ENCODE measurements at places on chromosomes 5 and 9.
A peak's percentile ranks its signal among the peaks of the same experiment; 100 is the strongest.

DNA sequence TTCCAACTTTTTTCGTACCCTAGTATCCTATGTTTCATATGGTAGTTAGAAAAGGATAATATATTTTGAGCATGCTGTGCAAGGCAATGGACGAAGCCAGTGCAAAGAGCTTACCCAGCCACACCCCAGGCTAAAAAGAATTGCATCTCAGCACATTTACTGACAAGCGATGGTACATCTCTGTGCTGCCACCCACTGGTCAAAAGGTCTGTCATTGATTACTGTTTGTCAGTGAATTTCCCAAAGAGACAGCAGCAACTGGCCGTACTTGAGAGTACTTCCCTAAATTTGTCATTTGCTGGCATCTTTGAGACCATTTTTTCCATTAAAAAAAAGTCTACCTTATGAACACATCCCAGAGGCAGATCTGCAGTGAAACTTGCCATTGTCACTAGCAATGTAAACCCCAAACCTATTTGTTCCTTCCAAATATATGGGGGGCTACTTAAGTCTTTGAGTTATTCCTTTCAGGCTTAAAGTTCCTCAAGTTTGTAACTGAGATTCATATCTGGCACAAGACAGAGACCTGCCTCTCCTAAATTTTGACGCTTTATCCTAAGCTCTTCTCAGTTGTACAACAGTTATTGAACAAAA, 184.3 kb downstream of the CTNND2 start:
- DNase-seq = peak; percentile 65

DNA sequence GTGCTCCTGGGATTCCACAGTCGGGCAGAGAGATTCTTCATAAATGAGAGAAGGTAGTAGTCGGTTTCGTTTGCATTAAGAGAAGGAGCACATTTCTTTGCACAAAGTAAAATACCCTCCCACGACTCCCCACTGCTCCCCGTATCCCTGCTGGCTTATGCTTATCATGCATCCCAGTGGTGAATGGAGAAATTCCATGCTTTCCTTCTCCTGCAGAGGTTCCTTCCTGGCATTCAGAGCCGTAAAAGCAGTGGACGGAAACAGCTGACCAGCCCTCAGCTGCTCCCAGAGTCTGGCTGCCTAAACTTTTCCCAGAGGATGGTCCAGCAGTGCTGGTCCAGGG, 93.1 kb downstream of the C9orf152 start:
- no peak for DNase-seq

DNA sequence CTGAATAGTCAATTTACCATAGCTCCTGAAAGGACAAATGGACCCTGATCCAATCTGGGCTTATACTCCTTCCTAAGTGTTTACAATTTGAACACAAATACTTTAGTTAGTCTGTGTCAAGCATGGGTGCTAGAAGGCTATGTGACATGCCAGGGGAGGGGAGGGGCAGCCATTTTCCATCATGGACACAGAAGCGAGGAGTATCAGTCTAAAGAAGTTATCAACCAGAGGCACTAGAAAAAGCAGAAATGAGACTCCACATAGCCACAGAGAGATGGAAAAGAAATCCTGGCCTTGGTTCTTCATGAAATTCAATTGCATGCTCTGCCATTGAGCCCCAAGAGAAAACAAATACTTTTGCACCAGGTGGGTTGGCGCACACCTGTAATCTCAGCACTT, 61.8 kb downstream of the NR6A1 start:
- no peak for DNase-seq

GRCh38 chr5:160378330-160378729, 7.9 kb upstream of the C1QTNF2 start:
- DNase-seq = no peak

DNA sequence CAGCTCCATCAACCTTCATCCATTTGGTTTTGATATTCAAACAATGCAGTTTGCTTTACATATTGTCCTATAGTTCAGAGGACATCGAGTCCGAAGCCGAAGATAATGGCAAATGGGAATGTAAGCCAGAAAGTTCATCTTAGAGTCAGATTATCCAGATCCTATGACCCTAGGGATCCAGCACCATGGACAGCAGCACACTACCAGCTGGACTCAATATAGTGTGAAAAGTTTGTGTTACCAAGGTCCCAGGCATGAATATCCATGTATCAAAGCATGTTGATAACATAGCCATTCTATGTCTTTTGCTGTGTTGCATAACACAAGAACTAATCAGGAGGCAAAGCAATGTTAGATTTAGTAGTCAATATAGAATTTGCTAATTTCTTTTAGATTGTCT, 46.3 kb downstream of the FSTL4 start:
- peak; percentile 31 for DNase-seq

DNA sequence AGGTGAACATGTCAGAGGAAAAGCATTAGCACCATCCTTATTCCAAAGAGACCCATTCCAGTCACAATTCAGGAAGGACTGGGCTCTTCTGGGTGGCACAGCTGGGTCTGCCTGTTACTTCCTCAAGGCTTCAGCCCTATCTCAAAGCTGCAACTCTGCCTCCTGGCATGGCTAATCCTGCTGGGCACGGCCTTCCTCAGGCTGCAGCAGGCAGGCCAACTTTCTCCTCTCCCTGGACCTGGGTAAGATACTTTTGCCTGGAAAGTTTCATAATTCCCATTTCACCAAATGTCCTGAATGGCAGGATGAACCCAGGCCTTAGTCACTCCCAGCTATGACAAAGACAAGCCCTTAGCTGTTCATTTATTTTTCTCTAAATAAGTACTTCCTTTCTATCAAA, 50.1 kb downstream of the MACROH2A1 start:
- DNase-seq = no peak

DNA sequence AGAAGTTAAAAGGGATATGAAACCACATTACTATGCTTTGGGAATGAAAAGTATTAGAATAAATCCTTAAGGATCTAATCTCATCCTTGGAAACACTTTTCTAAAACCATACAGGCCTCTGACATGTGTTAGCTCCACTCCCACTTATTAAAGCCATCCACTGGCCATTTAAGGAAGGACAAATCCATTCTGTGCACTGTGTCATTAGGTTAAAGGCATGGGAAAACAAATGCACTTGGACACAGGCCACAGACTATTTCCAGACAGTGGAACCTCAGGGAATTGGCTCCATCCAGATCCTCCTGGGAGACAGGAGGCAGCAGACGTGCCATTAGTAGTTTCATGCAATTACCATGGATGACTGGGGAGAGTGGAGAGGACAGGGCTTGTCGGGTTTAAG, 454.9 kb downstream of the ENC1 start:
- DNase-seq = no peak

DNA sequence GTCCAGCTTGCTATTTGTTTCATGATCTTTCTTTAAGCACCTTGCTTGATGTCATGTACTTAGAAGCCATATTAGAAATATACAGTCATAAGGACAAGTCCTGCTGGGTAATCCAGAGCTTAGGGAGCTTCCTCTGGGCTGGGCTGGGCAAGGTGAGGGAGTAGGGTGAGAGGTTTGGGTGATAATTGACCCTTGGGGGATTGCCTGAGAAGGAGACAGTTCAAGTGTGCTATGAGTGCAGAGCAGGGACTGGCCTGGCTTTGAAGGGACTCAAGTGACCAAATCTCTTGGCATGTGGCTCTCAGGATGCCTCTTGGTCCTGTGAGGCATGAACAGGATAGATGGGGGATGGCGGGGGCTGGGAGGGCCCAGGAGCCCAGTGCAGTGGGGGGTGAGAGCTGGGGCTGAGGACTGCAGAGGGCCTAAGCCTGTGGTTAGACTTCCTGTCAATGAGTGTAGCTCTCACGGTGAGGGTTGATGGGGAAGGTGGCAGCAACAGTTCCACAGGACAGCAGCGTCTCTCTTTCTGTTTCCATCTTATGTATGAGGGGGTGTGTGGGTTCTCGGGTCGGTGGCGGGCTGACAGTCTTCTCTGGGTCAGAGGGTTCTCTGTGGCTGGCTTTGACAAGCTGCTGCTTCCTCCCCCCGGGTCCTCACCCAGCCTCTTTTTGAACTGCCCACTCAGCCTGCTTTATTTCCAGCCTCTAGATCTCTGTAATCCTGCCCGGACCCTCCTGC, 53.5 kb downstream of the RGS3 start:
- DNase-seq = peak; percentile 46

DNA sequence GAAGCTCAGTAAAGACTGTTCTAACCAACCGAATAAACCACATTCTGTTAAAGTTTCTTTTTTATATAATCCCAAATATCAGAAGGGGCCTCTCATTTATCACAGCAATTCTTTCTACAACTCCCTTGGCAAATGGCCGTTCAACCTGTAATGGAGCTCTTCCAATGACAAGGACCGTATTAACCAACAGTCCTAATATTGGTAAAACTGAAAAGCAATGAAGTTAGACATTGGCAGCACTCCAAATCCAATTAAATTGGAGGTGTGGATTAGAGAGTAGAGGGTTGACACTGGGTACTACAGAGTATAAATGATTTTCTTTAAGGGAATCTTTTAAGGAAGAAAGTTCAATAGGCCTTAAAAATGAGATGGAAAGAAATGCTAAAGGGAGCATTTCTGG, 842 bp downstream of the TMED7 start:
- DNase-seq = peak; percentile 38

DNA sequence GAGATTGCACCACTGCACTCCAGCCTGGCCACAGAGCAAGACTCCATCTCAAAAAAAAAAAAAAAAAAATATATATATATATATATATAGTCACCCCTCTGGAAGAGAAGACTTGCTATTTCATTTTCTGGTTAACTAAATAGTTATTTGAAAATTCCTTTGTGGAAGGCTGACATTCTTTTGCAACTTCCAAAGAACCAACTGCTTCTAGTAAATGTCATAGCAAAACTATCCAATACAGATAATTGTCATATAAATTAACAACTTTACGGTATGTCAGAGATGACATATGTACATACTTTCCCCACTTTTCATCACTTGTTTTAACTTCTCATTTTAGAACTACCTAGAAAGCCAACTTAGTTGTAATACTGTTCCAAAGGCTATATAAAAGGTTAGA, 50.9 kb downstream of the PRUNE2 start:
- no peak for DNase-seq

GRCh38 chr9:7976856-7977255, 177.3 kb upstream of the DMAC1 start:
- DNase-seq = no peak

- DNase-seq = no peak
Measured at GRCh38 chr9:111029260-111029659, 9.0 kb downstream of the LPAR1 start.

DNA sequence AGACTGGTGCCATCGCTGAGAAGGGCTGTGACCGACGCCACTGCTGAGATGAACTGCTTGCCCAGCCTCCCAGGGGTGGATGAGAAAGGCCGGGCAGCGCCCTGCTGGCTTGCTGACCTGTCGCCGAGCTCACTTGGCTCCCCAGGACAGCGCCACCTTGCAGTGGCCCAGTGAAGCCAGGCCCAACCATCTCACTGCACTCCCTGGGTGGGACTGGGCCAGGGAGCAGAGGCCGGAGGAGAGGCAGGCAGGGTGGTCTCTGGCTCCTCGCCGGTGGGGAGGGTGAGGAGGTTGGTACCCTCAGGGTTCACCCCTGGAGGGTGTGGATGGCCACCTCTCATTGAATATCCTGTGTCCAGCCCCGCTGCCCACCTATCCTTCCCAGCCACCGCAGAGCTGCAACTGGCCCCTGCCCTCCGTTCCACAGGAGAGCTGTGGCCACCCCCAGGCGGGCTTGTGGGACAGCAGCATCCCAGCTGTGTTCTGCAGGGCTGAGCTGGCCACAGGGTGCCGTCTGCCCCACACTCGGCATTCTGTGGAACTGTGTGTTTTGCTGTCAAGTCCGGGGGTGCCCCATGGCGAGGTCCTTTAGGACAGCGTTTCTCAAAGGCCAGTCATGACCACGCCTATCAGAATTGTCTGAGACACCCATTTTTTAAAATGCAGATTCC, 41.0 kb upstream of the FCN2 start:
- DNase-seq = no peak

DNA sequence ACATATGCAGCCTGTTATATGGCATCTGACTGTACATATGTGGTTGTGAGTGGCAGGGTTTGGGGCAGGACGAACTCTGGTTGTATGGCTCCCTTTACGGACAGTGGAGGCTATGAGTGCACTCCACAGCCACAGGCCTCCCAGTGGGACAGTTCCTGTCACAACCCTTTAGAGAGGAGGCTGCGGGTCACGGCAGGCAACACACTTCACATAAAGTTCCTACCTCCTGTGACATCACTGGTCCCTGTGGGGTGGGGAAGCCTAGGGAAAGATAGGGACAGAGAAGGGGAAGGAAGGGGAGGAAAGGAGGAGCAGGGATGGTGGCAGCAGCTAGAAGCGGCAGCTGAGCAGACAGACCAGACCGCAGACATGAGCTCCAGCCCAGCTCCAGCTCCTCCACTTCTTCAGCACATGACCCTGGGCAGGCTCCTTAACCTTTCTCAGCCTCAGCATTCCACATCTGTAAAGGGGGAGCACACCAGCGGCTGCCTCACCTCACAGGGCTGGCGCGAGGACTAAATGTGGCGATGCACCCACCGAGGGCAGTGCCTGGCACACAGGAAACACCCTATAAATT, 27.4 kb upstream of the CORO2A start:
- DNase-seq = no peak

- no peak for DNase-seq
Measured at GRCh38 chr5:130488252-130488651, 584.0 kb downstream of the CHSY3 start.

DNA sequence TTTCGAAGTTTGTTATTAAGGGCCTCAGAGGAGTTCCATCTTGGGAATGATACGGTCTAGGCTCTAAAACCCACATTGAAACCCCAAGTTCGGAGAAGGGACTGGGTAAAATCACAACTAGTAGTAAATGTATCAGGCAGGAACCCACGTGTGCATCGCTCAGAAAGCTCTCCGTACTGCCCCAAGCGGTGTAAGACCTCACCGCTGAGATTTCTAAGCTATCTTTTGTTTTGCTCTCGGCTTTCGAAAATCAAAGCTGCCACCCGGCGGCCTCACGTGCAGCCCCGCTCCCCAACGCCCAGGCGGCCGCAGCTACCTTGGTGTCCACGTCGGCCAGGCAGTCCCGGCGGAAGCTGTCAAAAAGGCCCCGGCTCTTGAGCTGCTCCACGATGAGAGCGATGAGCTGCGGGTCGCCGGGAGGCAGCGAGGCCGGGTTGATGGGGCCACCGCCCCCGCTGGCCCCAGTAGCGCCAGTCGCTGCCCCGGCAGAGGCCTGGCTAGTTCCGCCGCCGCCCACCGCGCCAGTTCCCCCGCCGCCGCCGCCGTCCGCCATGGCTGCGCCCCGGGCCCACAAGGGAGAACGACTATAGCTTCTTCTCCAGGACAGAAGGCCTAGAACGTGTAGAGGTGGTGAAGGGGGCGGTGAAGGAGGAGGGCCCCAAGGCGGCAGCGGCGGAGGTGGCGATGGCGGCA, 420 bp downstream of the BOD1 start:
- DNase-seq = peak; percentile 94

- DNase-seq = no peak
Measured at GRCh38 chr5:16780325-16780724, 155.8 kb downstream of the MYO10 start.

GRCh38 chr5:151632524-151632923, 41.4 kb upstream of the FAT2 start:
- no peak for DNase-seq

DNA sequence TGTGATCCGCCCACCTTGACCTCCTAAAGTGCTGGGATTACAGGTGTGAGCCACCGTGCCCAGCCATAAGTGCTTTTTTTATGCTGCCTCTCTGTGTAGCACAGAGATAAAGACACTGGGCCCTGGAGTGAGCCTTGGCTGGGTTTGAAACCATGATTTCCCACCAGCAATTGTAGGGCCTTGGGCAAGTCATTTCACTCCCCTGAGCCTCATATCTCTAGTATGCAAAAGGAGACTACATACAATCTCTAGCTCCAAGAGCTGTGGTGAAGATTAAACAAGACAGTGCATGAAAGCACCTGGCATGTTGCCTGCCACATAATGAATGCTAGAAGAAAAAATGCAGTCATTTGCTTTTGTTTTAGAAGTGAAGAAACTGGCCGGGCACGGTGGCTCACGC, 3.9 kb downstream of the FABP6 start:
- DNase-seq = no peak

- no peak for DNase-seq
Measured at GRCh38 chr9:112332214-112332613, 1.2 kb downstream of the PTBP3 start.
